ENCODE measurements at places on chromosomes 3 and 15.

- no peak for DNase-seq
- H3K4me3 ChIP-seq = no peak overlapping the region
- H3K27me3 ChIP-seq = no peaks in the 10 kb centered on the region
- no peak overlapping the region for H3K27ac ChIP-seq
- H3K36me3 ChIP-seq = no peaks in the 10 kb centered on the region
Measured at GRCh38 chr3:28590216-28590615, 241.6 kb upstream of the AZI2 start.

- no peak overlapping the region for H3K27ac ChIP-seq
- peak; percentile 73 for DNase-seq
- H3K4me1 ChIP-seq = peaks cover 16% of the 10 kb centered on the region
- H3K36me3 ChIP-seq = no peaks in the 10 kb centered on the region
Measured at GRCh38 chr3:129211772-129212171, 28.1 kb upstream of the CNBP start.

DNA sequence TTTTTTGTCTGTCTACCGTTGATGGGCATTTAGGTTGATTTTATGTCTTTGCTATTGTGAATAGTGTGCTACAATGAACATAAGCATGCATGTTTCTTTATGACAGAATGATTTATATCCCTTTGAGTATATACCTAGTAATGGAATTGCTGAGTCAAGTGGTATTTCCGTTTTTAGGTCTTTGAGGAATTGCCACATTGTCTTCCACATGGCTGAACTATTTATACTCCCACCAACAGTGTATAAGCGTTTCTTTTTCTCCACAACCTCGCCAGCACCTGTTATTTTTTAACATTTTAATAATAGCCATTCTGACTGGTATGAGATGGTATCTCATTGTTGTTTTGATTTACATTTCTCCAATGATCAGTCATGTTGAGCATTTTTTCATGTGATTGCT is 89.6 kb upstream of the GALNT15 start:
- no peaks in the 10 kb centered on the region for H3K36me3 ChIP-seq
- peaks cover 11% of the 10 kb centered on the region for H3K4me1 ChIP-seq
- H3K27me3 ChIP-seq = no peaks in the 10 kb centered on the region
- no peak for DNase-seq
- H3K4me3 ChIP-seq = no peak overlapping the region

DNA sequence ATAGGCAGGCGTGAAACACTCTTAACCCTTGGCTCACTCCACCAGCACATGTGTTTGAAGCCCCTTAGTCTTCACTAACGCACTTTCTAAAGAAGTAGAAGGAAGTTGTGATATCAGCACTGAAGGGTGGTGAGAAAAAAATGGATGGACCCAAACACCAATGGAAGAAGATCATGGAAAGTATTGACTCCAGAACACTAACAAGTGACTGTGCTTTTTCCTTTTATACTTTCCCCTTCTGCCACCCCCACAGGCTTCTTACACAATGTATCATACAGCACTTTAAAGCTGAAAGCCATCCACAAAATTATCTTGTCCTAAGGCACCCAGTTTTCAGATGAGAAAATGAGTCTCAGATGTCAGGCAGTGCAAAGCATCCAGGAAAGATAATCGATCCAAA is 93.9 kb upstream of the PHLDB2 start:
- H3K4me1 ChIP-seq = peaks cover 12% of the 10 kb centered on the region
- DNase-seq = no peak
- no peaks in the 10 kb centered on the region for H3K36me3 ChIP-seq
- H3K27me3 ChIP-seq = no peaks in the 10 kb centered on the region
- no peak overlapping the region for H3K4me3 ChIP-seq
- no peak overlapping the region for H3K27ac ChIP-seq

DNA sequence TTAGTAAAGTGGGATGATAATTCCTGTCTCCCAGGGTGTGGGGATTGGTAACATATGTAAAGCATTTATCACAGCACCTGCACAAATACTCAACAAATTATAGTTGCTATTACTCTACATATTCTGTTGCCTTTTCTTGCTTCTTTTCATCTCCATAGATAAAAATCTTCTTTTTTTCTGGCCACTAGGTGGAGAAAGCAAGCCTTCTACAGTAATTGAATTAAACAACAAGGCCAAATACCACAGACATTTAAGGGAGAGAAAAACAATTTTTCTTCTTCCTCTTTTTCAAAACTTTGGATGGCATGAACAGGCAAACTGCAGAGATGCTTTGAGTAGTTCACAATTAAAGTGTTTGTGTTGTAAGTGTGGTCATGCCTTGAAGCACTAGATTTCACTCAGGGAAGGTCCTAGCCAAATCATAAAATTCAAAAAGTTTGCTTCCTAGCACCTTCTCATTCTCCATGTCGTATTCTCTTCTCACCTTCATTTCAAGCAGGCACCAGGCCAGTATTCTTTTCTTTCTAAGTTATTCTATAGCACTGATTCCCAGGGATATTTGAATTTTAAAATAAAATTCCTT is 493.4 kb upstream of the TGFBR2 start:
- H3K27me3 ChIP-seq = no peaks in the 10 kb centered on the region
- H3K27ac ChIP-seq = no peak overlapping the region
- H3K36me3 ChIP-seq = no peaks in the 10 kb centered on the region

DNA sequence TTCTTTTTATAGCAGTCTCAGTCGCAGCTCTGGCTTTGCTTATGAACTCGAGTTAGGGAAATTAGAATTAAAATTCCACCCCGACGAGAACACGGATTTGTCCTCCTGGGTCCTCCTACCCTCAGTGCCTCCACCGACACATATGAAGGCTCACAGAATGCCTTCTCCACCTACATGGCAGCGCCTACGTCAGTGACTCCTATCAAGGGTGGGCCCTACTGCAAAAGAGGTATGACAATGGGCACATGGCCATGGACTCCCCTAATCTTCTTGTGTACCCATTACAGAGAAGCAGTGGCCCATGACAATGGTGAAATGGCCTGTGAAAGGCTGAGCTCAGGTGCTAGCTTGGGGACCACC is 173.0 kb upstream of the TLE3 start:
- H3K27ac ChIP-seq = peak overlapping the region; percentile 40
- no peaks in the 10 kb centered on the region for H3K36me3 ChIP-seq
- no peak for DNase-seq

DNA sequence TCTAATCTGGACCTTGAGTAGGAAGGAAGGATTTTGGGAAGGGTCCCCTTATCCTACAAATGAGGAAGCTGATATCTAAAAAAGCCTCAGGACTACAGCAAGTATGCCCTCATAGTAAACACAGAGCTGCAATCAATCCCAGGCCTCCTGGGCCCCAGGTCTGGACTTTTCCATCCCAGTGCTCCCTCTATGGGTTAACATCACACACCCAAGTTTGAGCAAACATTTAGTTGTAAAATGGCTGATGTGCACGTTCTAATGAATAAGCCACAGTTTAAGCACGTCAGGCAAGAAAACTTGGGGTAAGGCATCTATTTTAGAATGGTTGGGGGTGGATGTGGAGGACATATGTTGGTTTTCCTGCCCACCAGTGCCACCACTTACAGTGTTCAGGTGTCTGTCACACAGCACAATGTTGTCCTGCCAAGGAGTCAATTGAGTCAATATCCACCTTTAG is 44.3 kb upstream of the UBE2E1 start:
- no peaks in the 10 kb centered on the region for H3K36me3 ChIP-seq
- H3K4me1 ChIP-seq = peaks cover 10% of the 10 kb centered on the region
- H3K27me3 ChIP-seq = no peaks in the 10 kb centered on the region
- no peak for DNase-seq
- no peak overlapping the region for H3K4me3 ChIP-seq

DNA sequence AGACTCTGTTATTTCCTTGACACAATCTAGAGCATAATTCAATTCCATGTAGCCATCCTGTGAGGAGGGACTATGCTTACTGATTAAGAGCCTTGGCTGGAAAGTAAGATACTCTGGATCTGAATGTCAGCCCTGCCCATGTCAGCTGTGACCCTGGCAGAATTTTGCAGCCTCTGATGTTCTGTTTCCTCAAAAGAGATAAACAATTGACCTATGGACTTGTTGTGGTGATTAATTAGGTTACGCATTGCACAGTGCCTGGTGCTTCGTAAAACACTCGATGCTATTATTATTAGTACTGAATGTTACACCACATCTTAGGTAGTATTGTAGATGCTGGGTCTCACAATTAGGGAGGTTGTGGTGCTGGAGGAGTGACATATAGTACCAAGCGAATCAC is 161.3 kb upstream of the MEIS2 start:
- H3K27ac ChIP-seq = no peak overlapping the region
- no peaks in the 10 kb centered on the region for H3K27me3 ChIP-seq
- H3K4me3 ChIP-seq = no peak overlapping the region

DNA sequence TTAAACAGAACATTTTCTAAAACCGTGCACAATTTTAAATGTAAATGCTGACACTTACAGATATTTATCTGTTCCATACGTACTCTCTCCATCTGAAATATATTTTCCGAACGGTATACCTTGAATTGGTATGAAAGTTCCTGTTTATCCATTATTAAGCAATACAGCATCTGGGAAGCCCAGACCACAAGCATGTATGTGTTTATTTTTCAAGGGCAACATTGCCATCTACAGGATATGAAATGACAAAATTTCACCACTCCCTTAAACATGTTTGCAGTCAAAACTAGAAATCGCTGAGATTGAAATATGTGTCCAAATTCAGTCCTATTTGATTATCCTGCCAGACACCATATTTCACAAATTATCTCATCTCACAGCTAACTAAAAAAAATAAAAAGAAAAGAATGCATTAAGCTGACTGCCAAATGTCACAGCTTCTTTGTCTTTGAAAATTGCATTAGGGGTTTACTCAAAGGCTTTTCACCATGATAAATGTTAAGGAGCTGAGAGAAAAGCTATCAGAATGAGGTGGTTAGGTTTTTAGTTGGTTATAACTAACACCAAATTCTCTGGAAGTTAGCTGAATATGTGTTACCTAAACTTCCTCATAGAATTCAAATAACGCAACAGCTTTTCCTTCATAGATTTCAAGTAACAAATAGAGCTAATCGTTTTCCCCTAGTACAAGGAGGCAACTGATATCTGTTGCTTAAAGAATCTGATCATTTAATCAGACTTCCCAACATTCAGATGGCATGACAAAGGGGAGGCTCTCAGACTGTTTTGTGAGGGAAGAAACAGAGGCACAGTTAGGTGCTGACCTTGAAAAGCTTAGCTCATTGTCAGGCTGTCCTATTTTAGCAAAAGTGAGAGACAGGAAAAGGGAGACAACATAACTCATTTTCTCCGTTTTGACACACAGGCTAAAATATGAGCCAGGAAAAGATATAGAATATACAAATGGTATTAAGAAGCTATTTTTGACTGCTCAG is 533.1 kb downstream of the TBL1XR1 start:
- DNase-seq = no peak
- no peaks in the 10 kb centered on the region for H3K4me1 ChIP-seq
- H3K27ac ChIP-seq = no peak overlapping the region
- no peaks in the 10 kb centered on the region for H3K36me3 ChIP-seq

DNA sequence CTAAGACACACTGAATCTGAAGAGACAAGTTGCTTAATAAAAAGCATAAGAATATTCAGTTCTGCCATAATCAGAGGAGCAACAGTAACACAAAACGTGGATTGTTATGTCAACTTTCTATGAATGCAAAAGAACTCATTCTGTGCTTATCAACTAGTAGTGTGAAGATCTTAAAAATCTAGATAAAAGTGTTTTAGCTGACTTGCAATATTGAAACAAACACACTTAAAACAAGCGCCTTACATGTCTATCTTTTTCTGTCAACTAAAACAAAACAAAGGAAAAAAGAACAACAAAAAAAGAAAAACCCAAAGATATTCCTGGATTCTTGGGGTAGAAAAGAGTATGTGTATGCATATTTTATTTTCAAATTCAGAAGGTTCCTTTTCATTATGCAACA is 37.7 kb downstream of the TASOR start:
- H3K4me3 ChIP-seq = no peak overlapping the region
- no peak for DNase-seq
- no peaks in the 10 kb centered on the region for H3K27me3 ChIP-seq
- no peak overlapping the region for H3K27ac ChIP-seq
